ENCODE measurements at places on chromosomes 16 and 17. TPM values are rescaled to one million over a fixed set of nuclear protein-coding genes. Genes with fewer than 3 reads are reported as not detected.

Gene UBTF
- 140 TPM for total RNA-seq

Gene KRTAP2-1
- not detected for total RNA-seq

Gene SLFN11
- 21.0 TPM for total RNA-seq

Gene RHOT1
- 18.9 TPM for total RNA-seq

Gene KIFC3
- total RNA-seq, result 15.2 TPM

Gene NPIPA8
- 23.1 TPM for total RNA-seq

Gene ZPBP2
- total RNA-seq, result not detected

Gene ATP2C2
- not detected for total RNA-seq

Gene CMTM2
- not detected for total RNA-seq

Gene PLA2G15
- 6.6 TPM for total RNA-seq

Gene SLC13A2
- total RNA-seq, result not detected

Gene NXPH3
- not detected for total RNA-seq

GRCh38 chr16:71264299-71264698, 24.9 kb downstream of the CMTR2 start:
- no peak for DNase-seq

- no peak for DNase-seq
These were observed 91.4 kb upstream of the GSE1 start for GRCh38 chr16:85521552-85522307.

- no peak for DNase-seq
These were observed 192.7 kb downstream of the MRTFB start for GRCh38 chr16:14263769-14264168.

GRCh38 chr17:35447499-35447898, 1.1 kb downstream of the SLFN13 start:
- DNase-seq, result no peak

GRCh38 chr17:54968988-54969332, 395 bp downstream of the STXBP4 start:
- DNase-seq, result peak; percentile 15

DNA sequence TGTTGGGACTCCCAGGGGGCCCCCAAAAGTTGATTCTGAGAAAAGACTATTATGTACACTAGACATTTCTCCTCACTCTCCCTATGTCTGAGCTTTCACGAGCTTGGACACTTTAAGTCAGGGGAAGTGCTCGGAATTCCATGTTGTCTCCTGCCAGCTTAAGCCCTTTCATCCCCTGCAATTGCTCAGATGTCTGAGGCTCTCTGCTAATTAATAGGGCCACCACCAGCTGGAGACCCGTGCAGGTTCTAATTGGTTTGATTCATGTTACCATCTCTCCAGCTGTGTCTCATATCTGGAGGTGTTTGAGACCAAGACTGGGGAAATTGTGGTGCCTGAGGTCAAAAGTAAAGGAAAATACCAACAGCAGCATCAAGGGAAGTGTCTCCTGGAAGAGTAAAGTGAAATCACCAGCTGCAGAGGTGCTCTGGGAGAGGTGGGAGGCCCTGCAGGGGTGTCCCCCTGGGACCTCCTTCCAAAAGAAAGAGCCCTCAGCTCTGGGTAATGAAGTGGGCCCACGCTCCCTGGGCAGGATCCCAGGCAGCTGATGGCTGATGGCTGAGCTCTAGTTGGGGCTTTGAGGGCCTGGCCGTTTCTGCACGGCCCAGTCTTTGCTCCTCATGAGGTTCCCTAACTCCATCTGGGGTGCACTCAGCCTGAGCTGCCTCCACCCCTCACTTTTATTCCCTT, 5.8 kb upstream of the UTS2R start:
- DNase-seq, result no peak

- DNase-seq, result no peak
These were observed 1.0 kb upstream of the RAB26 start for GRCh38 chr16:2147378-2147777.

DNA sequence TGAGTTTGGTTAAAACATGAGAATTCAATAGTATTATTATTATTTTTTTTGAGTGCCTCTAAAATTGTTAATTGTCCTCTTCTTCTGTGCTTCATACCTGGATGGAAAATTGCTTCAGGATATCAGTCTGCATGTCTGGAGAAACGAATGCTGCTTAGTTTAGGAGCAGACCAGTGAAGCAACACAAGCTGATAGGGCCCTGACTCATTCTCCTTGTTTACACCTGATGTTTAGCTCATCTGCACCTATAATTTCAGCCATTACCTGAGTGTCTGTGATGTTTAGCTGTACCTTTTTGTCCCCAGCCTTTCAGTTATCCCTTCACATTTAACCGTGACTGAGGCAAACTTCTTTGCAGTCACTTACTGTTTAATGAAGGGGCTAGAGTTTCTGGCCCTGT, 14.8 kb downstream of the SNTB2 start:
- no peak for DNase-seq

DNA sequence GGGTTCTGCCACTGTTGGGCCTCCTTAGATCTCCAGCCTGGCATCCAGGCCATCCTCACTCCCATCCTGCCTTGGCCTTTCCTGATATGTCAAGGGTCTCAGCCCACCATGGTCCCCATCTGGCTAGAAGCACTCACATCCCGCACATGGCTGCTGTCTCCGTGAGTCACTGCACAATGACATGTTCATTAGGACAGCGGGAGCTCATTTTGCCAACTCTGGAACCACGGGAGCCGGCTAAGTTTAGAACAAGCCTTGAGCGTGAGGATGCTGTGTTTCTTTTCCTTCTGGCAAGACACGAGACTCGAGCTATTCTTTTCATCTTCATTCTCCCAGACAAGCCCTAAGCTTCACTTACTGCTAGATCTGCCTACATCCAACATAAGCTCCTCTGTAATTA, 65.7 kb upstream of the KSR1 start:
- no peak for DNase-seq

GRCh38 chr17:40139566-40140058, 725 bp upstream of the CASC3 start:
- no peak for DNase-seq

- no peak for DNase-seq
These were observed 41.9 kb upstream of the NSRP1 start for GRCh38 chr17:30074730-30075129.

DNA sequence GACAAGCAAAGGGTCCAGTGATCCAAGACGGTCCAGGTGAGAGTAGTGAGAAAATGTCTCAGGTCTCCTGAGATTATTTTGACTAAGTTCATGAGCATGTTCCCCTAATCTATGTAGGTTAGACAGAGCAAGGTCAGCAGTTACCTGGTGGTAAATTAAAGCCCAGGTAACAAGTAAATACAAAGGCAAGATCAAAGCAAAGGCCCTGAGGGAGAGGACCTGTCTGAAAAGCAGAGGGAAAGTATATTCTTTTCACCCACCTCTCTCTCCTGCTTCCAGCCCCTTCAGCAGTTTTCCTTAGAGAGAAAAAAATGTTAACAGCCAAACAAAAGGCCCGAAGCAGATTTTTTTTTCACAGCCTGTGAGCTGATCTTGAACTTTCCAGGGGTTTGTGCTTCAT, 302.7 kb downstream of the MAP2K6 start:
- DNase-seq, result no peak

DNA sequence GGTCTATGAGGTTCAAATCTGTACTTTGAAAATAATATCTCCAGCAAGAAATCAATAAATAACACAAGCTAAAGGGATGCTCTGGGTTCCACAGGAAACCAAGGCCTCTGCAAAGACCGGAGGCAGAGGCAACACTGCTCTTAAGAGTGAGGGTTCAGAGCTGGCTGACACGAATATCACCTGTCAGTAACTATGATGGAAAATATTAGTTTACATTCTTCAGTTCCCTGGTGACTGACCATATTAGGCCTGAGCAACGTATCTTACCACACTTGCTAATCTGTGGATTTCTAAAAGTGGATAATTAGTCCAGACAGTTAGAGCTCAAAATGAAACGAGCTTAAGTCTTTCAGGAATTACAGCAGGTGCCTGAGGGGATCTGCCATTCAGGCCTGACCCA, 459.3 kb downstream of the HS3ST3B1 start:
- no peak for DNase-seq

DNA sequence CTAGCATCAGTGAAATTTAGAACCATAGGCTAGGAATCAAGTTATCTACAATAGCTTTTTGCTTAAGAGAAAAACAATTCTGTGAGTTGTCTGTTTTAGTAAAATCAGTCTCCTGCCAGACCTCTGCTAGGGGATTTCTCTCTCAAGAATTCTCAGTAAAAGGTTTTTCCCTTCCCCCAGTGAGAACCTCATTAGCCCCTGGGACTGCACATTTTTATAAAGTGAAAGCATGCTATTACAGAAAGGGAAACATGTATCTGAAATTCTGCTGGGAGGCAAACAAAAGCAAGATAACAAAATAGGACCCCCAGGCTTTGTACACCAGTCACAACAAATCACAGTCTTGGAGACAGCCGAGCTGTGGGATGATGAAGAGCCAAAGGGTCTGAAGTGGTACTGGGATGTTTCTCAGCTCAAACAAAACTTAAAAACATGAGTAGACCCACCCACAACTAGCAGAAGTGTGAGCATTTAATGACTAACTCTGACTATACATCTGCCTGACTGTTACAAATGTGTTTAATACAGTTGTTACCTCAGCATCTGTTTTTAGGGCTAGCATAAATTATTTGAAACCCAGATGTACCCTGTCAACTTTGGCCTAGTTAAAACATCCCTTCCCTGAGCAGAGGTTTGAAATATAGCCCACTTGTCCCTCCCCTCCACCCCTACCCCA, 20.0 kb upstream of the GLG1 start:
- no peak for DNase-seq

- no peak for DNase-seq
These were observed 16.7 kb downstream of the SALL1 start for GRCh38 chr16:51134269-51134812.

- no peak for DNase-seq
These were observed 128.0 kb upstream of the PLCG2 start for GRCh38 chr16:81650982-81651562.

- no peak for DNase-seq
These were observed 9.0 kb upstream of the C1QL1 start for GRCh38 chr17:44977065-44977464.

GRCh38 chr16:53846971-53847370, 143.0 kb downstream of the FTO start:
- DNase-seq, result no peak

DNA sequence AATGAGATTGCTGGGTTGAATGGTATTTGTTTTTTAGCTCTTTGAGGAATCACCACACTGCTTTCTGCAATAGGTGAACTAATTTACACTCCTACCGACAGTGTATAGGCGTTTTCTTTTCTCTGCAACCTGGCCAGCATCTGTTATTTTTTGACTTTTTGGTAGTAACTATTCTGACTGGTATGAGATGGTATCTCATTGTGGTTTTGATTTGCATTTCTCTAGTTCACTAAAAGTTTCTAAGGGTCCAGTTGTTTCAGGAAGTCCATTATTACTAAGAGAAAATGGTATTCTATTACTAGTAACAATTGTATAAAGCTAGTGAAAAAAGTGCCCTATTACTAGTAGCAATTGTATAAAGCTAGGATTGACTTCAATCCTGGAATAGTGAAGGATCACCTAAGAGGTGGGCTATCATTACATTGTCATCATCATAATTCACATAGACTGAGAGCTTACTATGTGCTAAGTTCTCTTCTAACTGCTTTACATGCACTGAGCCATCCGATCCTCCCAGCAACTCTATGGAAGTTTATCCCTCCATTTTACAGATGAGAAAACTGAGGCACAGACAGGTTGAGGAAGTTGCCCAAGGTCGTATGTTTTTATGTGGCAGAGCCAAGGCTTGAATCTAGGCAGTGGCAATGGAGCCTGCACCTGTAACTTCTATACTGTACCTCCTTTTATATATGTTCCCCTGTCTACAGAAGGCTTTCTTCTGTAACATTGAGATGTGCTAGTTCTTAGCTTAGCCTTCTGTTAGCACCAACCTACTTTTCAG, 13.4 kb upstream of the SMIM36 start:
- no peak for DNase-seq

- no peak for DNase-seq
These were observed 15.3 kb upstream of the TNFRSF13B start for GRCh38 chr17:16987066-16987829.

- no peak for DNase-seq
These were observed 82.9 kb downstream of the SDR42E1 start for GRCh38 chr16:81928271-81928918.

DNA sequence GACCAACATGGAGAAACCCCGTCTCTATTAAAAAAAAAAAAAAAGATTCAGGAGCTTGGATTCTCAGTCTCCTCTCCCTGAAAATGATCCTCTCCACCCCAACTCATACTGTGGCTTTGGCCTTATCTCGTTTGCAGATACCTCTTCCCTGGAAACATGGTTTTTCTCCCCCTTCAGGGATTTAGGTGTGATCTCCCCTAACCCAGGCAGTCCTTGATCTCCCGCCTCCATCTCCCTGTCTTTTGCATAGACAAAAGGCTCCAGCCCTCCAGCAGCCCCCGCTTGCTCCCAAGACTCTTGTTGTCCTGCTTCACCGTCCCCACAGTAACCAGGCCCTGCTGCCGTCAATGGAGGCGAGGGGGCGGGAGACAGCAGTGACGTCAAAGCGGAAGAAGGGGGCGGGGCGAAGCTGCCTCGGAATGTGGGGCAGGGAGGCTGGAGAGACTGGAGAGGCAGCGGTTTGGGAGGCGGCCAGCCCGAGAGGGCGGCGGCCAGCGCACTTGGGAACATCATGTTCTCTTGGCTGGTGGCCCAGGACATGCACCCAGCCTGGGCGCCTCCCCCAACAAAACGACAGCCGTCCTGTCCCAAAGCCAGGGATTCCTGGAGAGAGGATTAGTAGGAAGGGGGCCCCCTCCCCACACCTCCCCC, 1.9 kb upstream of the PER1 start:
- DNase-seq, result peak; percentile 95

DNA sequence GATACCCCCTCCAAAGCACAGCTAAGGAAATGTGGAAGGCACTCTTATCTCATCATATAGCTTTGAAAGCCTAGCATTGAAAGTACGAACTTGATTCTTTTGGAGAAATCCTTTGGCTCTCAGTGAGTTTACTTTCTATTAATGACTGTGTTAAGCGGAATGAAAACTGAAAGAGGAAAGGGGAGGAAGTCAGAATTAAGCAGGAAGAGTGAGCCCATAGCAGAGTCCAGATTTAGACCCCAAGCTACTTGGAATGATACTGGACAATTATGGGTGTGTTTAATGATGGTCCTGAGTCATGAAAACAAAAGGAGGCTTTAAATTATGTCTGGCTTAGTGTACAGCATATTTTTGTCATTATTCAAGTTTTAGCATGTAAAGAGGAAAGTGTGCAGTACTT, 42.2 kb downstream of the TENT4B start:
- DNase-seq, result no peak

GRCh38 chr17:81831563-81831956, 1.5 kb downstream of the MCRIP1 start:
- DNase-seq, result no peak

GRCh38 chr17:60679287-60679686, 1.6 kb downstream of the BCAS3 start:
- no peak for DNase-seq

DNA sequence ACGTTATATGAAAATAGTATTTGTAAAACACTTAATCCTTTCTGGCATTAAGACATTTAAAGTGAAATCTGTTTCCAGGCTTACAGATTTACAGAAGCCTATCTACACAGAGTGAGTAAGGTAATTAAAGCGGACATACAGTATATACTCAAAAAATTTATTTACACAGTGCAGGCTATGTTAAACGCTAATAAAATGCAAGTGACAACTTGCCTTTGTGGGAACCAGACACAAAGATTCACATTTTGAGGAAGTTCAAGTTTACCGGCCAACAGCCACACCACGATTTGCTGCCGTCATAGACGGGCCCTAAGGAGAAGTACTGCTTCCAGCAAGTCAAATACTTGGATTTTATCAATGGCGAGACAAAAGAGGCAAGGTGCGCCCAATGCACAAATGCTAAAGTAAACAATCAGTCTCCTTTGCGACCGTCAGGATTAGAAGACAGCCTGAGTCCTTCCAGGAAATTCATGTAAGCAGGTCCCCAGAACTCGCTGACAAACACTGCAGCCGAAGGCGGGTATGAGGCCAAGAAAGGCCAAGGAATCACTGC, 801 bp downstream of the VPS35 start:
- no peak for DNase-seq
